ENCODE measurements at places on chromosomes 12 and 14. TPM values are rescaled to one million over a fixed set of nuclear protein-coding genes. Genes with fewer than 3 reads are reported as not detected.

GRCh38 chr12:26282339-26282940, 87.1 kb downstream of the SSPN start:
- DNase-seq = no peak

- DNase-seq = no peak
Observed at GRCh38 chr12:3201339-3202051, 124.3 kb downstream of the TSPAN9 start.

GRCh38 chr12:12011880-12012260, 58.9 kb upstream of the BCL2L14 start:
- no peak for DNase-seq

GRCh38 chr12:105748806-105749600, 389.8 kb downstream of the NUAK1 start:
- DNase-seq = peak; percentile 86

GRCh38 chr14:50311337-50311971, 575 bp downstream of the L2HGDH start:
- peak; percentile 8 for DNase-seq

DNA sequence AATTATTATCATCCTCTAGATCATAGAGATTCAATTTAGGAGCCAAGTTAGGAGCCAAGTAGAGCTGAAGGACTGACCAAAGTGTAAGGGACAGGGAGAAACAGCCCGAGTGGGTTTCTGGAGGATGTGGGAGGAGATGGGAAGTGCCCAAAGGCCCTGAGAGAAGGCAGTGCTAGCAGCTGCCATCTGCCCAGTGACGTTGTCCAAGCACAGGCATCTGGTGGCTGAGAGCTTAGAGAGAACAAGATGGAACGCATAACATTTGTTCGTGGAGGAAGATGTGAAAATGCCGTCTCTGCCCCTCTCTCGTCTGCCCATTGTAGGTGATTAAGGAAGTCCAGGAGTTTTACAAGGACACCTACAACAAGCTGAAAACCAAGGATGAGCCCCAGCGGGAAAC, 34.7 kb downstream of the CD9 start:
- no peak for DNase-seq

DNA sequence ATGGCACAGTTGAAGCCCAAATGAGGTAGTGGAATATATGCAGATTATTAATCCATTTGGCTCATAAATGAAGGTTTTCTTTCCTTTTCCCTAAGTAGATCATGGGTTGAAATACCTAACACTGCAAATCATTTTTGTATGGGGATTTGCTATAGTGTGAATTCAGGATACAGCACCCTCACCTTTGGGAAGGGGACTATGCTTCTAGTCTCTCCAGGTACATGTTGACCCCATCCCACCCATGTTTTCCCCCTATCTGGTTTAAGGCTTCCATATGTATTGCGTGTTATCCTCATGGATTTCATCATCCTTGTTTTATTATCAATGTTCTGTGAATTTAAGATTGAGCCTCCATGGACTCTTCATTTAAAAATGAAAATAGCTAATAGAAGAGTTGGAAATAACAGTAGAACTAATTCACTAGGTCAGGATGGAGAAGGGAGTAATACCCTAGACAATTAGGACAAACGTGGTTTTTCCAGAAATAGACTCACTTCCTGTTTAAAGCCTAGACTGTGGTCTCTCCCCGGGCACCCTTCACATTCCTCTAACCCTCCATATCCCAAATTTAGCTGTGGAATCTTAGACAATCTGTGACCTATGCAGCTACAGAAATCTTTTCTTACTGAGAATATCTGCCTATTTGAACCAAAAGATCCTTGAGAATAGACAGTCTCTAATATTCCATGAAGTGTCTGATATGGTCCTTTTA, 56.5 kb downstream of the DAD1 start:
- no peak for DNase-seq

GRCh38 chr12:132282031-132282949, 47.1 kb downstream of the GALNT9 start:
- no peak for DNase-seq

DNA sequence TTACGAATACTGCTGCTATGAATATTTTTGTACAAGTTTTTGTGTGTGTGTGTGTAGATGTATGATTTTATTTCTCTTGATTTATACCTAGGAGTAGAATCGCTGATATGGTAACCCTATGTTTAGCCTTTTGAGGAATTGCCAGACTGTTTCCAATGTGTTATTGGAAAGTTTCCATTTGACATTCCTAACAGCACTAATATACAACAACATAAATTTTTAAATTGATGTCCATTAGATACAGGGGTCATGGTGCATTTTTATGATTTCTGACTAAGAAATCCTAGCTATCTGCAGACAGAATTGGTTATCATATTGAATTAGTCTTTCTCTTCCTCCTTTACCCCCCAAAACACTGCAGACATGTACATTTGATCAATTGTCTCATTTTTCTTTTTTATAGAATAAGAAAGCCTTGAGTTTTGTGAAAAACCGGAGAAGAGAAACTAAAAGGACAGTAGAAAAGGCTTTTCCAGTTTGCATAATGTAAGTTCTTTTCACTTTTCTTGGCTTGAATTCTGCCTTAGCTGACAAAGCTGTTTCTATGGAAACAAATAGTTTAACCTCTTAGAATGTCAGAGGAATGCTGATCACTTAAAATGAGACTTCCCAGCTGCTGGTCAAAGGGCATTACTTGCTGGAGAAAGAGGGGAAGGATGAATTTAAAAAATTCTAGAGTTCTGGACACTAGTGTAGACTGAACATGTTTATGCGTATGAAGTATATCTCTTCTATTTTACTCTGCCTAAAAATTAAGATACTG, 28.2 kb downstream of the PALS1 start:
- peak; percentile 30 for DNase-seq

GRCh38 chr12:131118371-131118770, 164.7 kb downstream of the ADGRD1 start:
- DNase-seq = no peak

DNA sequence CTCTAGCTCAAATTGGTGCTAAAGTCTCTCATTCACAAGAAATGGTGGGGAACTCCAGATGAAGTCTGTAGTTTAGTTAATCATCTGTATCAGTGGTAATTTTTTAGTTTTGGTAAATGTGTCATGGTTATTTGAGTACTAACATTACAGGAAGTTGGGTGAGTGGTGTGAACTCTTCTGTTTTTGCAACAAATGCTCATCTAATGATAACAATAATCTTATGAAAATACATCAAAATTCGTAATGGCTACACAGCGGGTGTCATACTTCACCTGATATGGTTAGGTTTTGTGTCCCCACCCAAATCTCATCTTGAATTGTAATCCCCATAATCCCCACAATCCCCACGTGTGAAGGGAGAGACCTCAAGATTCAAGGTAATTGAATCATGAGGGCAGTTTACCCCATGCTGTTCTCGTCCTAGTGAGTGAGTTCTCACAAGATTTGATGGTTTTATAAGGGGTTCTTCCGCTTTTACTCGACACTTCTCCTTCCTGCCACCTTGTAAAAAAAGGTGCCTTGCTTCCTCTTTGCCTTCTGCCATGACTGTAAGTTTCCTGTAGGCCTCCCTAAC, 209.3 kb upstream of the FOXN3 start:
- DNase-seq = no peak

- peak; percentile 66 for DNase-seq
Observed at GRCh38 chr12:51351913-51352532, 5.5 kb upstream of the CELA1 start.

The VRTN gene
- polyA plus RNA-seq = 0.02 TPM

The SLC5A8 gene
- not detected for polyA plus RNA-seq

The FZD10 gene
- polyA plus RNA-seq = not detected

The KERA gene
- polyA plus RNA-seq = not detected

The MGAT4C gene
- polyA plus RNA-seq = not detected

The RHEBL1 gene
- polyA plus RNA-seq = 2.2 TPM

The PTGER2 gene
- polyA plus RNA-seq = not detected

The SLC25A21 gene
- polyA plus RNA-seq = 0.98 TPM

The NUAK1 gene
- polyA plus RNA-seq = 39.7 TPM

The SPTB gene
- 0.03 TPM for polyA plus RNA-seq

All from endothelial cell of umbilical vein (primary cell).